Left lung (tissue), 14 donors: ENCODE measurements at places on chromosomes 5 and 9.

GRCh38 chr5:113182658-113183344 is 206.2 kb downstream of the DCP2 start:
- no peak for DNase-seq

DNA sequence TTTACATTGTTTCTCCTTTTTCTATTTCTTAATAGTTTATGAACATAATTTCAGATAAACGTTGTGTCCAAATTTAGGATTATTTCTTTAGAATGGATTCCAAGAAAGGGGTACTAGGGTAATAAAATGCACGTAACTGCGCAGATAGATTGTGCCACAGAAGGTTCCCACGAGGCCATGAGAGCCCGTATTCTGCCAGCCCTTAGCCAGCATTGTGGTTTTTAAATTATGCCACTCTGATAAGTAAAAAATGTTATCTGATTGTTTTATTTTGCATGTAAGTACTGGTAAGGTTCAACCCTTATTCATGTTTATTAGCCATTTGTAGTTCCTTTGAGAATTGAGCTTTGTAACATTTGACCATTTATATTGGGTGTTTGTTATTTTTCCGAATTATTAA is 88.7 kb downstream of the PRKACG start:
- DNase-seq, result no peak

GRCh38 chr9:34638138-34638445 is 505 bp upstream of the SIGMAR1 start:
- no peak for DNase-seq

- no peak for DNase-seq
Measured at GRCh38 chr5:97545886-97546535, 363.0 kb upstream of the RIOK2 start.
